Stimulated activated CD4-positive, alpha-beta T cell treated with anti-CD3 and anti-CD28 coated beads, Interleukin-4, amount 100 ng/mL, for 48 hours (primary cell): ENCODE measurements at places on chromosomes 3 and 15.

DNA sequence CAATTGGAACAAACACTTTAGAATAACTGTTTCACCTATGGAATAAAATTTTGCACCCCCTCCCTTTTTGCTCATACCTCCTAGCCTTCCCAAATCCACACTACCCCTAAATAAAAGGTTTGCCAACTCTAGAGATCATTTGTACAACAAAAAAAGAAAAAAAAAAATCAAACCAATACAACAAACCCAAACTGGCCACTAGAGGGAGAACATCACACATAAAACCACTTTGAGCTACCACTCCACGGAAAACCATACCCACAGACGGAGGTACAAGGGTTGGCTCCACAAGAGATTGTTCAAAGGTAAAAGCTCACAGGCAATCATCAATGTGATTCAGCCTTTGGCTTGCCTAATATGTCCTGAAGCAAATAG, 47.6 kb downstream of the SETMAR start:
- DNase-seq = peak; percentile 38

DNA sequence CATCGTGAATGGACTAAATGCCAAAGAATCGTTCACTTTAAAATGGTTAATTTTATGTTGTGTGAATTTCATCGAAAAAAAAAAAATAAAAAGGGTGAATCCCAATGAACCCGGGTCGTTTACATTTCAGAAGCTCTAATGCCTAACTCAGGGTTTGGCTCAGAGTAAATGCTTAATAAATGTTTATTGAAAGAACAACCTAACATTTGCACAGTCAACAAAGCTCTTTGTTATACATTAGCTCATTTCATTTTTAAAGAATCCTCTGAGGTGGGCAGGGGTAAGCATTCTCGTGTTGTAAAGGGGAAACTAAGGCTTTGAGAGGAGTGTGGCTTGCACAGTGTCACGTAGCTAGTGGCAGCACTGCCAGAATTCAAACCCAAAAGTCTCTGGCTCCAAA, 109.5 kb downstream of the RPLP1 start:
- no peak for DNase-seq

DNA sequence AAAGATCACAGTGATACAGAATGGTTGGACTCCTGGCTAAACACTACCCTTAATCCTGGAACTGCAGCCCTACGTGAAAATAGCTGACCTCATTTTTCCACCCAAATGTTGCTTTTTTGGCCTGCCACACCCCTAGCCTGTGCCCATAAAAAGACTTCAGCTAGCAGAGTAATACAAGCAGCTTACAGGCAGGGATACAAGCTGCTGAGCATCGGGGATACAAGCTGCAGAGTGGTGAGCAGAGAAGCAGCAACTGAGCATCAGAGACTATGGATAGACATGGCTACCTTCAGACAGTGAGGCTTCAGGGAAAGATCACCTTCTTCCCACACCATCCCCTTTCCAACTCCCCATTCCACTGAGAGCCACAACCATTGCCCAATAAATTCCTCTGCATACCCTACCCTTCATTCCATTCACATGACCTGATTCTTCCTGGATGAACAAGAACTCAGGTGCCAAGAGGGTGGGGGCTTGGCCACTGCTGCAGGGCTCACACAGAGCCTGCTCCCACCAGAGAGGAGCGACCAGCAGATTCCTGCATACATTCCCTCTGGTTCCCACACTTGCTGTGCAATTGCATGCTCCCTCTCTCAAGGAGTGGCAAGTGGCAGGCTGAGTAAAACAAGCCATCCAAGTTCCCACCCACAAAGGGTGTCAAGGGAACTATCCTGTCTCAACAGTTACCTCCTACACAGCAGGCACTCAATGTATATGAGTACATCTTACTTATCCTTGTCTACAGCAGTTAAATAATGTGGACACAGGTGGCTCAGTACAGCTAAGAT, 217.5 kb downstream of the ALCAM start:
- DNase-seq = no peak

DNA sequence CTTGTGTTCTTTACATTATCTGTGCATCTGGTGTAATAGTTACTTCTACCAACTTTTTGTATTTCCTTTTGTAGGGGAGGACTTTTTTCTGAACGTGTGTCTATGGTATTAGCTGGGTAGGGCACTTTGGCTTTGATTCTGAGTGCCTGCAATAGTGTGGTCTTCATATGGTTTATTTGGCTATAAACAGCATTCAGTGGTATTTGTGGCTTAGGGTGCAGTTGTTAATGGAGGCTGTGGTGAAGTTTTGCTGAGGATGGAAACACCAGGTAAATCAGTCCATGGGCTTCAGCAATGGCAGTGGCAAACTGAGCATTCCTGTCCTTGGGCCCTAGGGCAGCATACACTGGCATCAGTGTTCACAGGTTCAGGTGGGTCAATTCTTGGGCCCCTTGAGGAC, 230.6 kb upstream of the CTNNB1 start:
- DNase-seq = no peak

DNA sequence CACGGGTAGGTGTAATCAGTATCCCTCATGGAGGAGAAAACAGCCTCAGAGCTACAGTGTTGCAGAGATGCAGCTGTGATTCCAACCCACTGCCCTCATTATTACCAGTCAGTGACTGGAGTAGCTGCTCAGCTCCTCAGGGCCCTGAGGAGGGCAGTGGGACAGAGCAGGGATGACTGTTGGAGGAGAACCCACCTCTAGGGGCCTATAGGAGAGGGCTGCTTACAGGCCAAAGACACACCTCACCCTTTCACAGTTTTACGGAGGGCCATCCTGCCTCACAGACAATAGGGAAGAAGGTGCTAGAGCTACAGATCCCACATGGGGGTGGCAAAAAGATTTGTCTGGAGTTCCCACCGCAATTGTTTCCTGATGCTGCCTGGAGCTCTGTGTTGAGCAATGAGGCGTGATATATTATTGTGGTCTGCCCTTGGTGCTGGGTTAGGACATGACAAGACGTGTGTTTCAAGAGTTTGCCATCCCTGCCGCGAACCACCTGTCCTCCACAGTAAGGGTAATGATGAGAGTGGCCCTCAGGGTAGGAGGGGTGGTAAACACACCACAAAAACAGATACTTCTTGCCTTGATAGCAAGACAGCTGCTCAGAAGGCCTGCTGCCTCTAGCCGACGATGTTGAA, 140.5 kb upstream of the TPM1 start:
- no peak for DNase-seq

DNA sequence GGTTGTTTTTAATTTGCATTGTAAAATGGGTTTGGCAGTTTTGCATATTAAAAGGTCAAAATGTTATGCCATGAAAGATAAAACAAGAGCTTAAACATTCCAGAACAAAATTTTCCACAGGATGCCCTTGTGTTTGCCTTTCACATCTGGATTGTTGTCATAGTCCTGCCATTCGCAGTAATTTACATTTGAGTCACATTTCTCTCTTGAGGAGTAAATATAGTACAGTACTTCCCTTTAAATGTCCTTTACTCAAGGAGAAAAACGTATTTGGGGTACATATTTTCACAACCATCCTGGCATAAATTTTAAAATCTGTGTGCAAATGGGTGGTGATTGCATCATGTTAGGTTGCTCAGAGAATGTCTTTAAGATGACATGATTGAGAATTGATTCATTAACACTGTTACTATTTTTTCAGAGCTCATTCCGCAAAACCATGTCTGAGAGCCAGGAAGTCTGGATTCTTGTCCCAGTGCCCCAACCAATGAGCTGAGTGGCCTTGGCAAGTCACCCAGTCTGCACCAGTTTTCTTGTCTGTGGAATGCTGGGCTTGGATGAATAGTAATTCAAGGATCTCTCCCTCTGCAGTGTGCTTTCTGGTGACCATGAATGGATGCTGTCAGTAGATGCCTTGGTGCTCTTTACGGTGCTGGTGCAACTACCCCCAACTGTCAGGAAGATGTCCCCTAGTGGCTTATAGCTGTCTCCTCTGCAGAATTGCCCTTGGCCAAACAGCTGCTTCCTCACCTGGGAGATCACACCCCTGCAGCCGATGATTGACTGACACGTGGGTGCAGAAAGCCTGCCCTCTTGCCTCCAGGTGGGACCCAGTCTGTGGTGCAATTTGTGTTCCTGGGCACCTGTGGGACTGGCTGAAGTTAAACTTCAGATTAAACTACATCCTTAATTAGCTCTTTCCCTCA, 43.0 kb downstream of the ABHD5 start:
- DNase-seq = no peak

GRCh38 chr3:187264911-187265310, 26.6 kb downstream of the MASP1 start:
- DNase-seq = no peak

DNA sequence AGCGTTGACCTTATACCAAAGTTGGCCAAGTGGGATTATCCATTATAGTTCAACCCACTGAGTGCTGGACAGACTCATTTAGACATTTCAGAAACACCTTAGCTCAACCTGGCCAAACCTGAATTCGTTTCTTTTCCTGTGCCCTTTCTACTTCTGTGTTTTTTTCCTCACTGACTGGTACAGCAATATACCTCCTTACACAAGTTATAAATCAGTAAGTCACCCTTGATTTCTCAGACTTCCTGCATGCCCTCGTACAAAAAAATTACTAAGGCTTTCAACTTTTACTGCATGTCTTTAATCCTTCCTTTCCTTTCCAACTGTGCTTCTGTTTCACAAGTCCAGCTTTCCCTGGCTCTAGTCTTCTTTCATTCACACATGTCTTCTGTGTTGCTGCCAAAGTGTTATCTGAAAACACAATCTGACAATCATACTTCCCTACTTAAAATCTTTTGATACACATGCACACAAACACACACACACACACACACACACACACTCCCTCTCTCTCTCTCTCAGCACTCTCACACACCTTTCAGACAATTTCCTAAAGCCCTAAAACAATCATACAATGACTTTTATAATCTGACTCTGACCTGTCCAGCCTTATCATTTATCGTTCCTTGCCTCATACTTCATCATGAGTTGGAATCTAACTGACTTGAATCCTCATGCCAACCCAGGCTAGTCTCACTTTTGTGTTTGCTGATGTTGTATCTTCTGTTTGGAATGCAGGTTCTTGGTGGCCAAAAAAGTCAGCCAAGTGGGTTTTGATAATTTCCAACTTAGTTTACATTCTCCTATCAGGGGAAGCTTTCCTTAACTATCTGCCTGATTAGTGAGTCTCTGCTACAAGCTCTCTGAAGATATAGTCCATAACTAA, 436.4 kb downstream of the NAALADL2 start:
- no peak for DNase-seq

- DNase-seq = no peak
Observed at GRCh38 chr3:25854214-25854613, 64.3 kb downstream of the OXSM start.

GRCh38 chr3:172289583-172289982, 158.7 kb downstream of the GHSR start:
- no peak for DNase-seq

- DNase-seq = no peak
Observed at GRCh38 chr3:143135150-143135549, 15.6 kb downstream of the CHST2 start.
